ENCODE measurements at places on chromosomes 5 and 9. TPM values are rescaled to one million over a fixed set of nuclear protein-coding genes. Genes with fewer than 3 reads are reported as not detected.

- H3K36me3 ChIP-seq = no peaks in the 10 kb centered on the region
- H3K27me3 ChIP-seq = no peaks in the 10 kb centered on the region
- no peaks in the 10 kb centered on the region for H3K4me1 ChIP-seq
Measured at GRCh38 chr5:67255881-67256280, 59.3 kb upstream of the CD180 start.

DNA sequence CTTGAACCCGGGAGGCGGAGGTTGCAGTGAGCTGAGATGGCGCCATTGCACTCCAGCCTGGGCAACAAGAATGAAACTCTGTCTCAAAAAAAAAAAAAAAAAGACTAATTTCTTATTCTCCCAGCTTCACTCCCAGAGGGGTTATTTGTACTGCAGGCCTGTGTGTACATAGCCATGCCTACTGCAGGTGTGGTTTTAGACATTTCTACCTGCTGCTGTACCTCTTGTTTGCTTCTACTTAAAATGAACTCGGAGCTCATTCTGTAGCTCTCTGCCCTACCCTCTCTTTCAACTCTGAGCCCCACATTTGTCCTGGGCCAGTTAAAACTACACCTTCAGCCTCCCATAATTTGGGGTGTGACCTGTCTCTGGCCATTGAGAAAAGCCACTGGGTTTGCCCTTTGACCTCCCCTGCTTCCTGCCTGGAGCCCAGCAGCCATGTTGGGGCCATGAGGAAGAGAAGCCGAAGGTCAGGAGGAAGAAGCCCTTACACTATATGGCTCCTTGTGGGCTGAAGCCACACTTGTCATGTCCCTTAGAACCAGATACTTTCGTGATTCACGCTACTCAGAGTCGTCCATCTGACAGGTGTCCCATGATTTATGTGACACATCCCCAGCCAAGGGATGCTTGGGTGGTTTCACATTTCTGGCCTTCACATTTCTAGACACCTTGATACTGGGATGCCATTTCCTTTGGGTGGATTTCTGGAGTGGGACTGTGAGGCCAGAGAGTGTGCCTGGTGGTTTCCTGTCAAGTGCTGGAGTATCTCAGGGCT, 9.4 kb upstream of the CARD19 start:
- no peak for DNase-seq
- no peaks in the 10 kb centered on the region for H3K27me3 ChIP-seq
- H3K36me3 ChIP-seq = peaks cover 59% of the 10 kb centered on the region
- H3K4me1 ChIP-seq = peaks cover 41% of the 10 kb centered on the region

- H3K27ac ChIP-seq = no peak overlapping the region
- no peak for DNase-seq
- no peak overlapping the region for H3K4me3 ChIP-seq
- H3K4me1 ChIP-seq = peaks cover under 1% of the 10 kb centered on the region
Measured at GRCh38 chr5:3607541-3608181, 12.0 kb downstream of the IRX1 start.

Gene HBEGF
- 5.7 TPM for total RNA-seq

Gene PTGER4
- total RNA-seq = 64.5 TPM

Data from activated naive CD8-positive, alpha-beta T cell treated with anti-CD3 and anti-CD28 coated beads for 36 hours (primary cell).